8988T (cell line): ENCODE measurements at places on chromosomes 7 and 10.

DNA sequence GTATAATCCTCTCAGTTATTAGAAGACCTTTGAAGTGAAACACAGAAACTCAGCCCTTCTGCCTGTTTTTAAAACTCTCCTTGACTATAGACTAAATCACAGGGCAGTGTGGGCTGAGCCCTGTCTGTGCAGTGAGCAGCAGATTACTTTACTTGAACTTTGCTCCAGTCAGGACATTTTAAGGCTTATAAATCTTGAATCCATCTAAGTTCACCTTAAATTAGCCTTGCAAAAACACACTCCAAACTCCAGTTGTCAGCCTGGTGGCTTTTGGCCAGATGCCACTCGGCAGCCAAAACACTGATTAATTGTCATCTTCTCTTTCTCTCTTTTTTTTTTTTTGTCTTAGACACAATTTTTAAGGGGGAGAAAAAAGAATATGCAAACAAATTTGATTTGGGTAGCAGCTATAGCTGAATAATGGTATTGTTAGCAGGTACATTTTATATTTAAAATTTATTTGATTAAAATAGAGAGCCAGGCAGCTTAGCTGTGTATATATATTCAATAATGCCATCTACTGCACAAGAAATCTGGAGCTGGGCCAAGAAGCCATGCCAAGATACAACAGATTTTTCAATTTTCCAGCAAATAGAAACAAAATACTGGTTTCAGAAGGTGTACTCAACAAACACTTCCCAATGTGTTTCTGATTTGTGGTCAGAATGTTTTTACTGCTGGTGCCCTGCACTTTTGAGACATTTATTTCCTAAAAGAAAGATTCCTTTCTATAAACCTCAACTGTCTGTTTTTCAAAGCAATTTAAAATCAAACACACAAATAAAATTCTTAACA, 247.7 kb downstream of the TFEC start:
- DNase-seq = no peak

- DNase-seq = no peak
Measured at GRCh38 chr7:90900628-90901356, 304.7 kb downstream of the CDK14 start.

- DNase-seq = no peak
Measured at GRCh38 chr7:132871419-132871818, 210.5 kb downstream of the CHCHD3 start.

- no peak for DNase-seq
Measured at GRCh38 chr10:127563718-127564553, 14.8 kb downstream of the NPS start.
